Activated T-helper 1 cell treated with anti-CD3 and anti-CD28 coated beads, Interleukin-2, amount 50 U/mL, for 16 hours (primary cell): ENCODE measurements at places on chromosomes 7 and 10.
A peak's percentile ranks its signal among the peaks of the same experiment; 100 is the strongest.

- no peak for DNase-seq
Measured at GRCh38 chr7:134827889-134828288, 48.5 kb downstream of the CALD1 start.

DNA sequence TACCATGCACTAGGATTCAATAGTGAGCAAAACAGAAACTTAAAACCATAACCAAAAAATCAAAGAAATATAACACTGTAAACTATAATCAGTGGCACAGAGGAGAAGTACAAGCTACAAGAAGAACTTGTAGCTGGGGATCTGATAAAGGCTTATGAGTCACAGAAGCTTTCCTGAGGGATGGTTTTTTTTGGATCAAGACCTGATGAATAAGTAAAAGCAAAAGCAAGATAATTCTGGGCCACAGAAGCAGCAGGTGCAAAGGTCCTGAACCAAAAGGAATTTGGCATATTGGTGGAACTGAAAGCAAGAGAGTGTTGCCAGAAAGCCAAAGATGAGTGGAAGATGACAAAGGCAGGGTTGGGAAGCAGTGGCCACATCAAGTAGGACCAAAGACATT, 37.4 kb upstream of the BET1 start:
- DNase-seq = no peak

DNA sequence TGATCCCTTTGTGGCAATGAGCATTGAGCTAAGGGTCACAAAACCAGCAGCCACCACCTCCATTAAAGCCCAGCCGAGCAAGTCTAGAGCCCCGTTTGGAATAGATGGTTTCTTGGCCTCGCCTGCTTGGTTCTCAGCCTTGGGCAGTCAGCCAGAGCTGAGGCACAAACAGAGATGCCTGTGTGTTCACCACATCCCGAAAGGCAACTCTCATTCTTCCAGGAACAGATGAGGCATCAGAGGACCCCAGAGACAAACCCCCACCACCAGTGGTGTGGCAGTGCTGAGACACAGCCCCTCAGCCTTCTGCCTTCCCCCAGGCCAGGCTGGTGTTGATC, 203.3 kb upstream of the ZMIZ1 start:
- DNase-seq = no peak

DNA sequence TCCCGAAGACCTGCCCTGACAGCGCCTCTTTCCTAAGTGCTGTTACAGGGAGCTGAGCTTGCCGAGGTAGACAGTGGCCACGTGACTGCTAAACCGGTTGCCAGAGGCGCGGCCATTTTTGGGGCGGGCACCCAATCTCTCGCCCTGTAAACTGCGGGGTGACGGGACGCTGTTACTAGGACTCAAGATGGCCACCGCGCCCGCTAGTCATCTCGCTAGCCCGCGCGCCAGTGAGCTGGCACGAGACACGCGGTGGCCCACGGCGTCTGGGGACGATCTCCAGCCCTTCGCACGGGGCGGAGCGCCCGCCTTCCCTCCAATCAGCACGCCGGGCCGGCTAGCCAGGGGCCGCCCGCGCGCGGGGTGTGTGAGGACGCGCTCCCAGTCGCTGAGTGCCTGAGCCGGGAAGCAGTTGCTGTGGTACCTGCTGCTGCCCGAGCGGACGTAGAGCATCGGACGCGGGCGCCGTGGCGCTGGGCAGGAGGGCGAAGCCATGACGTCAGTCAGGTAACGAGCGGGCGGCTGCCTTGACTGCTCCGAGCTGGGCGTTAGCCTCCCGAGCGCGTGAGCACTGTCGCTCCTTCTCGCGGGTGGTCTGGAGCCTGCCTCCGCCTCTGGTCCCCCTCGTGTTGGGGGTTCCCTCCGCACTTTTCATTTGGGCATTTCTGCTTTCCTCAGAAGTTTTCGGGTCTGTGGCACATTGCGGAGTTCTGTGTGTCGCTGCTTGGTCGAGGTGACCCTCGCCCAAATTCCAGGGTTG, 25.5 kb downstream of the ADK start:
- DNase-seq = peak; percentile 94

DNA sequence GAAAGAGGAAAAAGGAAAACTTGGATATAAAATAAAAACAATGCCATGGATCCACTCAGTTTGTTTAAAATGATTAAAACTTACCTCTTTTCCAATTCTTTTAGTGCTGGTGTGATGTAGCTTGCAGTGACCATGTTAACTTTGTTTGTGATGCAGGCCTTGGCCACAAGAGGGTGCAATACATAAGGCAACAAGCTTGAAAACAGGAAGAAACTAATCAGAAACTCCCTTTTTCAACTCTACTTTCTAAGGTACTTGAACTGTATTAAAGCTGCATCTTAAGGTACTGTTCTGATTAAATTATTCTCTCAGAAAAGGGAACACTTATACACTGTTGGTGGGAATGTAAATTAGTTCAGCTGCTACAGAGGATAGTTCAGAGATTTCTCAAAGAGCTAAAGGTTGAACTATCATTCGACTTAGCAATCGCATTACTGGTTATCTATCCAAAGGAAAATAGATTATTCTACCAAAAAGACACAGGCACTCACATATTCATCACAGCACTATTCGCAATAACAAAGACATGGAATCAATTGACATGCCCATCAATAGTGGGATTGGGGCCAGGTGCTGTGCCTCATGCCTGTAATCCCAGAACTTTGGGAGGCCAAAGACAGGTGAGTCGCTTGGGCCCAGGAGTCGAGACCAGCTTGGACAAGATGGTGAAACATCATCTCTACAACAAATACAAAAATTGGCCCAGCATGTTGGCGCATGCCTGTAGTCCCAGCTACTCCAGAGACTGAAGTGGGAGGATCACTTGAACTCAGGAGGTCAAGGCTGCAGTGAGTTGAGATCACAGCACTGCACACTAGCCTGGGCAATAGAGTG, 50.9 kb downstream of the AASS start:
- DNase-seq = no peak
